Mucosa of gallbladder (tissue), 1 donor: ENCODE measurements at places on chromosomes 13 and 19. TPM values are rescaled to one million over a fixed set of nuclear protein-coding genes. Genes with fewer than 3 reads are reported as not detected.

- DNase-seq: no peak
Observed at GRCh38 chr19:3068071-3068470, 5.8 kb upstream of the TLE5 start.

- no peak for DNase-seq
Observed at GRCh38 chr19:55656988-55657747, 2.3 kb downstream of the U2AF2 start.

DNA sequence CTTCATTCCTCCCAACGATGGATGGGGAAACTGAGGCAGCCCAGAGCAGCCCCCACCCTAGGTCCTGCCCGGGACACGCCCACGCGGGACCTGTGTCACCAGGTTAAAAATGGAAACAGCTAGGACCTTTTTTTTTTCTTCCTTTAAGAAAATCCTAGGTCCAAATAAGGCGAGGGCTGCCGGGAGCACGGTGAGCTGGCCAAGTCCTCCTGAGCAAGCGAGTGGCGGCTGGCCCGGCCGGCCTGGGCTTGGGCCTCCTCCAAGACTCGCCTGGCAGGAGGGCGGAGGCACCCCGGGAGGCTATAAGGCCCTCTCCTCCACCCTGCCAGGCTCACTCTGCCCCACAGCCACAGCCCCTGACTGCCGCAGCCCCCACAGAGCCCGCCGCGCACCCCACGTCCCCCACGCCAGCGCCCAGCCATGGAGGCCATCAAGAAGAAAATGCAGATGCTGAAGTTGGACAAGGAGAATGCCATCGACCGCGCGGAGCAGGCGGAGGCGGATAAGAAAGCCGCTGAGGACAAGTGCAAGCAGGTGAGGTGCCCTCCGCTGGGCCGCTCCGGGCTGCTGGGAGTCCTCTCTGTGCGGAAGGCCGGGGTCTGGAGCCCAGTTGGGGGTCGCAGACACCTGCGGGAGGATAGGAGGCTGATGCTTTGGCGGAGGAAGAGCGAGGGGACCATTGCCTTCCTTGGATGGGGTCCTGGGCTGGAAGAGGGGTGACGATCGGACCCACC is 8.9 kb upstream of the TPM4 start:
- peak; percentile 85 for DNase-seq

GRCh38 chr13:73412933-73413332 is 354.1 kb downstream of the KLF5 start:
- no peak for DNase-seq

- no peak for DNase-seq
Observed at GRCh38 chr13:93284064-93284463, 57.5 kb downstream of the GPC6 start.

GRCh38 chr13:66805657-66806056 is 424.5 kb downstream of the PCDH9 start:
- DNase-seq: no peak

- no peak for DNase-seq
Observed at GRCh38 chr19:10835089-10835753, 791 bp downstream of the TMED1 start.

DNA sequence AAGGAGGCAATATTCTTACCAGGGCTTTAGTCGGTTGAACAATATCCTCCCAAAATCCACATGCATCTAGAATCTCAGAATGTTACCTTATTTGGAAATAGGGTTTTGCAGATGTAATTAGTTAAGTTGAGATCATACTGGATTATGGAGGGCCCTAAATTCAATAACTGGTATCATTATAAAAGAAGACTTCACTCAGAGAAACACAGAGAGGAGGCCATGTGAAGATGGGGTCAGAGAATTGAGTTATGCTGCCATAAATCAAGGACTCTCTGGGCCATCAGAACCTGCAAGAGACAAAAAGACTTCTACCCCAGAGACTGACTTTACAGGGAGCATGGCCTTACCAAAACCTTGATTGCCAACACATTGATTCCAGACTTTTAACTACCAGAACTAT is 1611.1 kb downstream of the SLITRK5 start:
- DNase-seq: no peak

DNA sequence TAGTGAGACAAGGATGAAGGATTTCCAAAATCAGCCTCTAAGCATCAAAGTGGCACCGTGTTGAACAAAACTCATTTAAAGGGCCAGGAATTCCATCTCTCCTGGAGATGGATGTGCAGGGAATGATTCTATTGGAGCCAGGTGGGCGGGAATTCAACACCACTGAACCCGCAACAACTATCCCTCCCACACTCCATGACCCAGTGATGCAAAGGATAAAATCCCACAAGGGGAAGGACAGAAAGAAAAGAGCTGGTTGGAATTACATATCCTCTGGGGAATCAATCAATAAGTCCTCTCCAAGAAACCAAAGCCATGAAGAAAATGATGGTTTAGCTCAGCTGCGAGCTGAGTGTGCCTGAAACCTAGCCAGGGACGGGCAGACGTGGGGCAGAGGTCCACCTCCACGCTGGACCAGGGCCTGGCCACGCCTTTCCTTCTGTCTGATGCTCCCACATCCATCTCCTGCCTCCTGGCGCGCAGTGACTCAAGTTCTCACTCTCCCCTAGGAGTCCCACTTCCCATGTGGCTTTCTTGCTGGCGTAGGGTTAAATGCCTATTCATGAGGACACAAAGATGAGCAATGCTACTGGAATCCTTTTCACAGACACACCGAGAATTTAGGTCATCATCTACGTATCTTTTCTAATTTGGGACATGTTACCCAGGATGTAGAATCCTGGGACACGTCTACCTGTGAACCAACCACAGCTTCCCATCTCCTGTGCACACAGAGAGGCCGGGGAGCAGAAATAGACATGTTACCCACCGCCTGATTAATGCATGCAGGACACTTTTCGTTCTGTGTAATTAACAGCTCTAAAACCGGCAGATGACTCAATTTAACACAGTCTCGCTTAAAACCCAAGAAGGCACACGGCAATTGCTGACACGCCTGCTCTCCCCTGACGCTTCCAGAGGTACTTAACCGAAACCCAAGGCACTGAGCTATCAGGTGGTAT is 48.6 kb downstream of the PEPD start:
- no peak for DNase-seq

- no peak for DNase-seq
Observed at GRCh38 chr19:36149673-36150406, 2.4 kb downstream of the COX7A1 start.

- DNase-seq: peak; percentile 29
Observed at GRCh38 chr13:42110410-42111155, 62.1 kb downstream of the DGKH start.

DNA sequence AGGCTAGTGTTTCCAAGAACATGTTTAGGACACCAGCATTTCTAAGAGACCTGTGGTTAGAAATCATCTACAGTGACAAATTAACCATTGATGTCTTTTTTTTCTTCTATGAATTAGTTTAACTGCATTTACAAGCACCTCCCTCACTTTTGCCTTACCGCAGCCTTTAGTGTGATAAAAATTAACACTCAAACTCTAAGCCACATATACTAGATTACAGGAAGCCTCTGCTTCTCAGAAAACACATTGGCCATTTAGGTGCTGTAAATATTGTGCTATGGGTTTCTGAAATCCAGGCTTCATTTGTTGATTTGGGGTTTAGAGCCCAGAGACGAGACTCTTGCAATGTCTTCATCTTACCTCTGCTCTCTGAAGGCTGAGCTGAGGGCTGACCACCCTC is 34.6 kb upstream of the OLFM4 start:
- DNase-seq: no peak

DNA sequence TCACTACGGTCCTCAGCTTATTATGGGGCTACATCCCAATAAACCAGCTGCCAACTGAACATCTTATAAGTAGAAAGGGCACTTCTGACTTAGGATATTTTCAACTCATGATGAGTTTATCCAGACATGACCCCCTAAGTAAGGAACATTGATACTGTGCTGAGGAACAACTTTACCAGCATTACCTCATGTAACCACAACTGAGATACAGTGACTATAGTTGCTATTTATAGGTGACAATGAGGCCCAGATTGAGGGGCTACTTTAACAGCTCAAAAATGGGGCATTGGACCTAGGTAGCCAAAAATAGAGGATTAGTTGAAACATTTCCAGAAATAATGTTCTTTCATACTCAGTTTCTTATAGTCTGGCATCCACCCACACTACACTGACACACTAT is 26.8 kb downstream of the SKA3 start:
- no peak for DNase-seq

GRCh38 chr19:17025991-17026658 is 485 bp downstream of the CPAMD8 start:
- DNase-seq: no peak

GRCh38 chr19:29842471-29843179 is 30.8 kb downstream of the CCNE1 start:
- no peak for DNase-seq

- DNase-seq: peak; percentile 44
Observed at GRCh38 chr19:14114854-14115253, 2.7 kb downstream of the PRKACA start.

DNA sequence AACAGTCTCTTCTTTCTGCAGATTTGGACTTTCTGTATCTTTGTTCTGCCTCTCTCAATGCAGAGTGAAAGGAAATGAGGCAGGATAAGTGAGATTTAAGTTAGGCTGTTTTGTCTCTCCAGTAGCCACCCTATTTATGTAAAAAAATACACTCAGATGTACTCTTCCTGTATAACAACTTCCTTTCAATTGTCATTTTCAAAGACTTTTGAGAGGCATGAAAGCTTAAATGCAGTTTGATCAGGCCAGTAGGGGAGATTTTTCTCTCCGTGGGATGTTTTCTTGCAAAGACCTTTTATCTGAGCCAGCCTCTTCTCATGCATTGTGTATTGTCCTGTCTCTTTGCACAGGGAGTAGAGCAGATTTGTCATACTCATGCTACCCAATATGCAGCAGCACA is 166.8 kb downstream of the SLITRK5 start:
- DNase-seq: no peak

GRCh38 chr19:695352-695949 is at the start of gene PRSS57:
TSS of gene PRSS57 (minus strand) at chr19:695452. CDS start at chr19:695430, 22 bp downstream.
- DNase-seq: no peak

DNA sequence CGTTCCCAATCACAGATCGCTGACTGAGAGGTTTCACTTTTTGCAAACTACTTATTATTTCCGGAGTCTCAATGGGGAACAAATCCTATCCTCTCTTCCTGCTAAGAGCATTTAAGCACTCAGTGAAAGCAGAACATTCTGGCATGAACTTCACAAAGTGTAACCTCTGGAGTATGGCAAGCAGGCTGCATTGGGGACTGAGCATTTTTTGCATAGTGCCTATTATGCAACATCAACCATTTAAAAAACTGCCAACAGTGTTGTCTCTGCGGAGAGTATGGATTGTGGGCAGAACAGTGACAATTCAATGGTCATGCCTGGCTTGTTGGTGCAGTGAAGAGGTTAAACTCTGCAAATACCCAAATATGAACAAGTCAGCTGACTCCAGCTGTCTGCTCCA is 484.6 kb downstream of the OLFM4 start:
- DNase-seq: no peak

DNA sequence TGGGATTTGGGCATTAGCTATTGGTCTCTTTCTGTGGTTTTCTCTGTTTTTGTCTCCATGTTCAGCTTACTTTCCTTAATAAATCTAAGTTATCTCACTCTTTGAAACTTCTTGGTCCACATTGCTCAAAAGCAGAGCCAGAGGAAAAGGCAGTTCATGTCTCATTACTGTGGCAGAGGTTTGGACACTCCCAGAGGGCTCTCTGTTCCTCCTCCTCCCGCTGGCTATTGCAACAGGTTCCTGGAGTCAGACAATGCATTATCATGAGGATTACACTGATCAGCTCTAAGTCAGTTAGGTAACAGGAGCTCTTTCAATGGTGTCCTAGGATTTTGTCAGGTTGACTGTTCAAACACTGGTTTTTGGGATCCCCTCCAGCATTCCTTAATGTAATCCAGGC is 298.8 kb downstream of the NDFIP2 start:
- DNase-seq: no peak

DNA sequence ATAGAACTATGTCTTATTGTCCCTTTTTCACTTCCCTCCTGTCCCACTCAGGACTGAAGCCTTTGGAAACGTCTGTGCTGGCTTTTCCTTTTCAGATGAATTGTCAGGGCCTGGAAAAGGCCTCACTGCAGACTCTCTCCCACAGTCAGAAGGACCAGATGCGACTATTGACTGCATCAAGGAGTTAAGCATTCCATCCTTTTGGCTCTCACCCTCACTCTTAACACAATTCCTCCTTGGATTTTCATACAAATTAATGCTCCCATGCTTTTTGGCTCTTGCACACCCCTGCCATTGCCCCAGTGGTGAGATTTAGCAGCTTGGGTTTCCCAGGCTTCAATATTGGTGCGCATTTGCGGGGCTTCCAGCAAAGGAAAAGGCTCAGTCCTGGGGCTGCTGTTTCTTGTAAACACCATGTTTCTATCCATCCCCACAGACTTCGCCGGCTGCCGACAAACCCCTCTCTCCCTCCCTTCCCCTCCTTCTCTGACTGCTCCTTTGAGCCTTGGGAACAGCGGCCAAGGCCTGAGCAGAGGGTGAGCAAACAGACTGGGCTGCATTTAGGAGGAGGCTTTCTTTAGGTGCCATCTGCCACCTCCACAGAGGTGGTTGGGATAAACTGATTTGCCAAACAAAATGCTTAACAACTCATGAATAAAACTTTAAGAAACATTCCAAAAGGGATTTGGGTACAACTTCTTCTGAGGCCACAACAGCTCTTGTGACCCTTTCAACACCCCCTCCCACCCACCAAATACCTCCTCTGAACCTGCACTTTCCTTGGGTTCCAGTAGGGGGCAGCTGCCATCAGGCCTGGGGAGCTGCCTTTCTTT is 48.6 kb upstream of the PCDH8 start:
- DNase-seq: no peak

GRCh38 chr19:50204811-50205675 is 1.6 kb downstream of the MYH14 start:
- DNase-seq: peak; percentile 83

- DNase-seq: no peak
Observed at GRCh38 chr13:113962386-113962785, 11.5 kb downstream of the C13orf46 start.

Gene TNFRSF19
- 6.4 TPM for total RNA-seq

Gene C5AR1
- 18.7 TPM for total RNA-seq

Gene ZFP28
- total RNA-seq: 9.4 TPM

Gene TMEM190
- not detected for total RNA-seq

Gene DIRAS1
- 0.75 TPM for total RNA-seq

Gene CD22
- total RNA-seq: 4.2 TPM

Gene SCGB2B2
- total RNA-seq: 1.0 TPM

Gene CCDC194
- 1.0 TPM for total RNA-seq

Gene TLE2
- 64.6 TPM for total RNA-seq

Gene CACNA1A
- total RNA-seq: 1.2 TPM

Gene PPP1R13L
- total RNA-seq: 54.2 TPM

Gene LRRC63
- total RNA-seq: 0.69 TPM

Gene LILRB2
- 3.3 TPM for total RNA-seq

Gene PCDH9
- 9.0 TPM for total RNA-seq

Gene PTGIR
- 1.7 TPM for total RNA-seq

Gene ZFP14
- total RNA-seq: 12.0 TPM

Gene STOML3
- not detected for total RNA-seq

Gene NKPD1
- total RNA-seq: 0.52 TPM

Gene CD70
- not detected for total RNA-seq

Gene TEX29
- total RNA-seq: 0.92 TPM

Gene PCDH8
- not detected for total RNA-seq

Gene BLVRB
- 65.9 TPM for total RNA-seq
